DMS153 (cell line): ENCODE measurements at places on chromosomes 11 and 22.
A peak's percentile ranks its signal among the peaks of the same experiment; 100 is the strongest.

DNA sequence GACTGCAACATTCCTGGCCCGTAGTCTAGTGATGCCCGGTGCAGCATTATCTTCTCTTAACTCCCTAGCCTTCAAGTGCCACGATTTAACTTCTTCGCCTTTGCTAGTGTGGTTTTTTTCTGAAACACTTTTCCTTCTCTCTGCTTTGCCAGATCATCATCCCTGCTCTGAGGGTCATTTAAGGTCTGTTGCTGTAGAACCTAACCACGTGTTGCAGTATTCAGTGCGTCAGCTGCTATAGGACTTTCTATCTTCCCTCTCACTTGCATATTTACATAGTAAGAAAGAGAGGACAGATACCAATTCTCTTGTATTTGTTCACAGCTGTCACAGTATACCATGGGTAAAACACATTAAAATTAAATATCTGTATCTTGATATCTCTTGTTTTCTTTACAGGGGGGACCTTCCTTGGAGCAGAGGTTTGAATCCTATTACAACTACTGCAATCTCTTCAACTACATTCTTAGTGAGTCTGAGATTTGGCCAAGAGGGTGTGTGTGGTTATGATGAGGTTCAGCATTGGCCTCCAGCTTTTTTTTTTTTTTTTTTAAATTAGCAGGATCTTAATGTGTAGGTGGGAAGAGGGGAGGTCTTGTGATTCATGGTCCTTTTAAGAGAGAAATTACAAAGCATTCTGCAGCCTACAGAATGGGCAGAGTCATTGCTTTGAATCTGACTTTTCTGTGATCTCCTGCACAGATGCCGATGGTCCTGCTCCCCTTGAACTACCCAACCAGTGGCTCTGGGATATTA lies 13.5 kb downstream of the EIF3L start:
- no peak for DNase-seq

DNA sequence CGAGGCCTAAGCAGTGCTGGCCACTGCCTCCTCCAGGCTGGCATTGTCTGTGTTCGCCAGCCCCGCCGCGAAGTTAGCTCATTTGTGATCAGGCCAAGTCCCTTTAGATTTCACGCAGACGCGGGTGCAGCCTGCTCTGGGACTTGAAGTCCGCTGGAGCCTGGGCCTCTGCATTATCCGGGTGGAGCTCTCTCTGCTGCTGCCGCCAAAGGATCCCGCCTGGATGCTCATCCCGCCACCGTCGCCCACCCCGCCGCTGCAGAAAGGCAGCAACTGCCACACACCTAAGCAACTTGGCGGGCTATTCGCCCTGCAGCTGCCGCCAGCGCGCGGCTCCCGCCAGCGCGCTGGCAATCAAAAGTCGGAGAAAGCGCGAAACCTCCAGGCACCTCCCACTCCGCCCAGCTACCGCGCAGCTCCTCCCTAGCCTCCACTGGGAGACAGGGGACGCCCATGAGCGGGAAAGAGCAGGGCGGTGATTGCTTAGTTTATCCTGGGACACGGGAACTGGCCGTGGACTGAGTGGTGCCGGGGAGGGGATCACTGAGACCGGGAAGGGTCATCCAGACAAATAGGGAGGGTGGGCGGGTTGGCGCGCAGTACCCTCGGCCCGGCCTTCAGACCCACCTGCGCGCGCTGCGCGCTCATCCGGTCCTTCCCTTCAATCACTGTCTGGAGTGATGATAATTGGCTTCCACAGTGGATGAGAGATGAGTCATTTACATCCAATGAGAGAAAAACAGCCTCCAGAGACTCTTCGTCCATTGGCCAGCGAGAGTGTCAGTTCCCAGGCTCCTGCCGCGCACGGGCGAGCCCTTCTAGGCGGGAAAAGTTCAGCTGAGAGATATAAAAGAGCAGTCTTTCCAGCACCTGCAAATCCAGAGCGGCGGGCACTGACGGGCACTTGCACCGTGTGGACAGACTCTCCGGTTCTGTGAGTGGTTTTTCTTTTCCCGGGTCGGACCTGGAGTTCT lies at the start of gene FAM111B:
TSS of gene FAM111B (plus strand) at position 875 of the 974 bp plus-strand sequence. CDS start 2,389 bp downstream, outside the sequence.
- DNase-seq, result peak; percentile 97

- no peak for DNase-seq
Measured at GRCh38 chr11:5335170-5335569, 8.2 kb downstream of the OR51B5 start.

GRCh38 chr22:37199760-37200108 lies 11.7 kb upstream of the C1QTNF6 start:
- peak; percentile 63 for DNase-seq

DNA sequence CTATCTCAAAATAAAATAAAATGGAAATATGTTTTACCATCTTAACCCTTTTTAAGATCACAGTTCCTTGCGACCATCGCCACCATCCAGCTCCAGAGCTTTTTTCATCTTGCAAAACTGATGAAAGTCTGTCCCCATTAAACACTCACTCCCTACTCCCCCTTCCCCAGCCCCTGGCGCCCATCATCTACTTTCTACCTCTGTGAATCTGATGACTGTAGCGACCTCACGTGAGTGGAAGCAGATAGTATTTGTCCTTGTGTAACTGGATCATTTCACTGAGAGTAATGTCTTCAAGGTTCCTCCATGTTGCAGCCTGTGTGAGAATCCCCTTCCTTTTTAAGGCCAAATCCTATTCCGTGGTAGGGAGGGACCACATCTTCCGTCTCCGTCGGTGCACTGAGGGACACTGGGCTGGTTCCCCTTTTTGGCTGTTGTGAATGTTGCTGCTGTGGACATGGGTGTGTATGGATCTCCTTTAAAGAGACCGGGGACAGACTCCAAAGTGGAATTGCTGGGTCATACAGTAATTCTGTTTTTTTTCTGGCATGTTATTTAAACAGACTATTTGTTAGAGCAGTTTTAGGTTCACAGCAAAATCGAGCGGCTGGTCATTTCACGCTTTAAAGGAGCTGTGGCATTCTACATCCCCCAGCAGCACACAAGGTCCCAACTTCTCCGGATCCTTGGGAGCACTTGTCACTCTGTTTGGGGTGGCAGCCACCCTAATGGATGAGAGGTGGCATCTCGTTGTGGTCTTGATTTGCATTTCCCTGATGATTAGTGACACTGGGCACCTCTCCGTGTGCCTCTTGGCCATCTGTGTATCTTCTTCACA lies 120.0 kb downstream of the KCNQ1 start:
- DNase-seq, result no peak

- DNase-seq, result no peak
Measured at GRCh38 chr11:26187639-26188038, 144.3 kb upstream of the ANO3 start.

GRCh38 chr22:23868580-23868979 lies 10.9 kb downstream of the SLC2A11 start:
- DNase-seq, result no peak

DNA sequence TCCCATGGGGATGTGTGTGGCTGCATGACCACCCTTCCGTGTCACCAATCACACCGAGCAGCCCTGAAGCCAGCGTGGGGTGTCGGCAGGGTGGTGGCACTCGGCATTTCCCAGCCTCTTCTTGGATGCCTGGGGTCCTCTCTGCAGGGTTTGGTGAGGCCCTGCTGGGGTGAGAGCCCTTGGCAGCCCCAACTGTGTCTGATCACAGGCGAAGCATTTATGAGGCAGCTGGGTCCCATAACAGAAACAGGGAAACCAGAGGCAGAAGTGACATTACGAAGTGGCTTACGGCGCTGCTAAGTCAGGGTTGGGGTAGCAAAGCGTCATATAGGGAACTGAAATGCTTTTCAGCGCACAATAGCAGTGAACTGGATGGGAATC lies 92.3 kb upstream of the SEPTIN5 start:
- no peak for DNase-seq

- DNase-seq, result peak; percentile 12
Measured at GRCh38 chr22:46352691-46353386, 17.3 kb downstream of the TRMU start.

GRCh38 chr11:59556917-59557348 lies 45.6 kb downstream of the OR4D9 start:
- no peak for DNase-seq

DNA sequence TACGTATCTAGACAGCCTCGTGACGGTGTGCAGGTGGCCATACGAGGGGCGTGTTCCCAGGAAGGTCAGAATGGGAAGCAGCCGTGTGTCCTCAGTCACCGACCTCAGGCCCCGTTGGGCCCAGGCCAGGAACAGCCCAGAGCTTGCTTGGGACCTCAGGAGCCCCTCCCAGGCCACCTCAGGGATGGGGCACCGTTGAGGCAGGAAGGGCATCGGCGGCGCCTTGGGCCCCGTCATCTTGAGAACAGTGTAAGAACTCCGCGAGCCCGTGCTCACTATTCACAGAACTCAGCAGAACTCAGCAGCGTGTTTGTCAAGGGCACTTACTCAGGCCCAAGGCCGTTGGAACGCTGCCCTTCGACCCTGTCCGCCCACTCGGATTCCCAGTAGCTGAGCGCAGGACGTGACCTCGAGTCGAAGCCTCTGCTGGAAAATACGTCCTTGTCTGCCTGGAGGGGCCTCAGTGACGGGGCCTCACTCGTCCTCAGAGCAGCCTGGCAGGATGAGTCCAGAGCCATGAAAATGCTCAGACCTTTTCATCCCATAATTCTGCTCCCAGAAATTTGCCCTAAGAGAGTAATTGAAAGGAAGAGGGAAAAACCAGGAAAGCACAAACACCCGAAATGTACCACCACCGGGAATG lies 1134.8 kb downstream of the BRD1 start:
- no peak for DNase-seq

- peak; percentile 59 for DNase-seq
Measured at GRCh38 chr11:117638911-117639543, 158.0 kb downstream of the DSCAML1 start.

DNA sequence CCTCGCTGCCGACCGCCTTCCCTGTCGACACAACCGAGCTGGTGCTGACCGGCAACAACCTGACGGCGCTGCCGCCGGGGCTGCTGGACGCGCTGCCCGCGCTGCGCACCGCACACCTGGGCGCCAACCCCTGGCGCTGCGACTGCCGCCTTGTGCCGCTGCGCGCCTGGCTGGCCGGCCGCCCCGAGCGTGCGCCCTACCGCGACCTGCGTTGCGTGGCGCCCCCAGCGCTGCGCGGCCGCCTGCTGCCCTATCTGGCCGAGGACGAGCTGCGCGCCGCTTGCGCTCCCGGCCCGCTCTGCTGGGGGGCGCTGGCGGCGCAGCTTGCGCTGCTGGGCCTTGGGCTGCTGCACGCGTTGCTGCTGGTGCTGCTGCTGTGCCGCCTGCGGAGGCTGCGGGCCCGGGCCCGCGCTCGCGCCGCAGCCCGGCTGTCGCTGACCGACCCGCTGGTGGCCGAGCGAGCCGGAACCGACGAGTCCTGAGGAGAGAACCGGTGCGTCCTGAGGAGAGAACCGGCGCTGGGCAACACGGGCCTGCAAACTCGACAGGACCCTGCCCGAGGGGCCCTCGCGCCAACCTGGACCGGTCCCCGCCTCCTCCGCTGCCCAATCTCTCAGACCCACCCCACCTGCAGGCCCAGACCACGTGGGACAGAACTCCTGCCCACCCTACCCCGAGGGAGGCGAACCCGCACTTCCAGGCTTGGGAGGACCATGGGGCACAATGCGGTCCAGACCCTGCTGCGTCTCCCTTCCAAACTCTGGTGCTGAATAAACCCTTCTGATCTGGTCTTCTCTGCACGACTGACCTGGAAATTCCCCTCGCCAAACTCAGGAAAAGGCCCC lies 866 bp downstream of the GP1BB start:
- no peak for DNase-seq

DNA sequence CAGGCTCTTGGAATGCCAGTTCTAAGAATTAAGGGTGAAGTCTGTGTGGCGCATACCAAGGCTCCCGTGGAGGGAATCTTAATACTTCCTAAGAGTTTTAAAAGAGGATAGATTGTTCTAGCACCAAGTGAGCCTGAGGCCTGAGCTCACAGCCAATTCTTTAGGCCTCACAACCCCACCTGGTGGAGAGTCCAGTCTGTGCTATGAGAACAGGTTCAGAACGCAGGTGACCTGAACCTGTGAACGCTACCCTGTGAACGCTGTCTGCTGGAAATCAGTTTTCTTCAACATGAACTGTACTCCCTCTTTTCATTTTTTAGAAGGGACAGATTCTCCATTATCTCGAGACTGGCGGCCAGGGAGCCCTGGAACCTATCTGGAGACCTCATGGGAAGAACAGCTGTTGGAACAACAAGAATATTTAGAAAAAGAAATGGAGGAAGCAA lies 43.2 kb upstream of the DLAT start:
- DNase-seq, result peak; percentile 55

DNA sequence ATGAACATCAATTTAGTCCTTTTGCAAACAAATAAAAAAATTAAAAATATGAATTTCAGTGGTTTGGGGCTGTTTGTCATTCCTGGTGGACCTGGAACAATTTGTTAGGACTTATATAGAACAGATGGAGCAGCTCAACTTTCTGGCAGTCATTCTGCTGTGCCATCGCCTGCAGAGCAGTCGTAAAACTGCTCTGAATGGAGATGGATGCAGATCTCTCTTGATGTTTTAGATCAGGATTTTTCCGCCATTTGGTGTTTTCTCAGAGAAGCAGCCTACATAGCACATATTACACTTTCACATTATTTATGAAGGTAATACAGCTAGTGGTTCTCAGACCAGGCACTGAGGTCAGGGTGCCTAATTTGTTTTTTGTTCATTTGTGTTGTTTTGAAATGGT lies 31.8 kb upstream of the HSPA8 start:
- no peak for DNase-seq

- DNase-seq, result no peak
Measured at GRCh38 chr22:38861170-38861876, 10.7 kb downstream of the CBX6 start.
